ENCODE measurements at places on chromosomes 1 and 21.

DNA sequence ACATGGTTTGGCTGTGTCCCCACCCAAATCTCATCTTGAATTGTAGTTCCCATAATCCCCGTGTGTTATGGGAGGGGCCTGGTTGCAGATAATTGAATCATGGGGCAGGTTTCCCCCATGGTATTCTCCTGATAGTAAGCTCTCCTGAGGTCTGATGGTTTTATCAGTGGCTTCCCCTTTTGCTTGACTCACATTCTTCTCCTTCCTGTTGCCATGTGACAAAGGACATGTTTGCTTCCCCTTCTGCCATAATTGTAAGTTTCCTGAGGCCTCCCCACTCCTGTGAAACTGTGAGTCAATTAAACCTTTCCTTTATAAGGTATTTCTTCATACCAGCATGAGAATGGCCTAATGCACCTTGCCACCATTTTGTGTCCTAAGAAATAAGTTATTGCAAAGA is 415.0 kb downstream of the COL11A1 start:
- no peak for DNase-seq

GRCh38 chr1:119081700-119082099 is 58.8 kb downstream of the WARS2 start:
- no peak for DNase-seq

- no peak for DNase-seq
Measured at GRCh38 chr1:205321959-205322283, 376 bp upstream of the NUAK2 start.

DNA sequence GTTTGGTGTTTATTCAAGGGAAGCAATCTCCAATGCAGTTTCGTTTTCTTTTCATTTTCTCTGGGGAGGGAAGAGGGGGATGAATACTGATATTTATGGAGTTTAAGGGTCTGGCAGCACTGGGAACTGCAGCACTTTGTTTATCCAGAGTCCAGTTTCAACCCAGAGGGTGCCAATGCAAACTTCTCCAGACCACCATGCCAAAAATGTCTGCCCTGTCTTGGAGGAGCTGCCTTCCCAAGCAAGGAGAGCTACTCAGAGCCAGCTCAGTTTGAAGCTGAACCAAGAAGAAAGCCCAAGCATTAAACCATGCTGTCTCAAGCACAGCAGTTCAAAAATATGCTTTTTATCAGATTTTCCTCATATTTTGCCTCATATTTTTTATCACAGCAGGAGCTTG is 589.7 kb downstream of the LMO4 start:
- no peak for DNase-seq

DNA sequence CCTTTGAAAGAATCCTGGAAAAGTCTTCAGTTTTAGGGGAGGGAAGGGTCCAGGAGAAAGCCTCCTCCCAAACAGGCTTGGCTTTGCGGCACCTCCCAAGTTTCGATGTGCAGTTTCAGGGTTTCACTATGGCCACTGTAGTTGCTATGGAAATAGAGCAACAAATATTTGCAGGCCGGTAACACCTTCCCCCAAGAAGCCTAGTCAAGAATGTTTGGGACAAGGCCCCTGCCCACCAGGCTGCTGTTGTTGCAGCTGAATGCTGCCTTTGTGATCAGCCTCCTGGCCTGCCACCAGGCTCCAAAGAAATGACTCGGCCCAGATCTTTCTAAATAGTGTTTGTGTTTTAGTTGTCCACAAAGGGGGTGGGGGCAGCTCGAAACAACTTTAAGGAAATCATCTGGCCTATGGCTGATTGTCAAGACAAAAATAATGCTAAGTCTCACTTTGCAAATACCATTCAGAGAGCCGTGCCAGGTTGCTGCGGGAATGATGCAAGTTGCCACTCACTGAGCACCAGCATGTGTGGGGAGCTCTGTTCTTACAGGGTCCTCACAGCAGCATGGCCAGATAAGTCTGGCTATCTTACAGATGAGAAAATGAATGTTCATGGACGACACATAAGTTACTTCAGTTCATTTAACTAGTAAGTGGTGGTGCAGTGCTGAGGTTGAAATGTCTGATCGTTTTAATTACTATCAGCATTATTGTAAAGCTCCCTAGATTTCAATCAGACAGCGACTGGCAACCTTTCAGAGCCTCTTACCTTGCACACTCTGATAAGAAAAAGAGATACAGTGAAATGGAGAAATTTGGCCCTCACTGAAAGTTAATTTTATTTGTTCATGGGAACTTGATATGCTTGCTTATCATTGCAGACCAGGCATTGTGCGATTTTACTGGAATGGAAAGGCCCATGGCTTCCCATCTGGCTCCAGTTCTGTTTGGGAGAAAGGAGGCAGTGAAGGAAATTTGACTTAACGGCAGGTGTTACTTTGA is 91.2 kb upstream of the JUN start:
- DNase-seq = peak; percentile 65

DNA sequence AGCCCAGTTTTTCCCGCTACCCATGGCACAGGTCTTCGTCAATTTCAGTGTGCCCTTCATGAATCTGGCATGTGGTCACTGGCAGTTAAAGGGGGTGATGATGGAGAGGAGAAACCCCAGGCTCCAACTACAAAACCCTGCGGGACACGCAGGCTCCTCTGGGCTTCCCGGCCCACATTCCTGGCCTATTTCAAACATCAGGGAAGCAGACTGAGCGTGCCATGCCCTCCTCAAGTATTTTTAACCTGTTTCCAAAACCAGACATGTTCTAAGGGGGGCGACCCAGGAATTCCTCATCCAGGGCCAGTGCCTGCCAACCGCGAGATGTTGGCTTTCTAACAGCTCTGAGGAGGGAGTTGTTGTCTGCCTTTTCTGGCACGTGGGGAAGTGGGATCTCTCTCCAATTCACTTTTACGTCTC is 85.1 kb downstream of the CAPZB start:
- DNase-seq = no peak

DNA sequence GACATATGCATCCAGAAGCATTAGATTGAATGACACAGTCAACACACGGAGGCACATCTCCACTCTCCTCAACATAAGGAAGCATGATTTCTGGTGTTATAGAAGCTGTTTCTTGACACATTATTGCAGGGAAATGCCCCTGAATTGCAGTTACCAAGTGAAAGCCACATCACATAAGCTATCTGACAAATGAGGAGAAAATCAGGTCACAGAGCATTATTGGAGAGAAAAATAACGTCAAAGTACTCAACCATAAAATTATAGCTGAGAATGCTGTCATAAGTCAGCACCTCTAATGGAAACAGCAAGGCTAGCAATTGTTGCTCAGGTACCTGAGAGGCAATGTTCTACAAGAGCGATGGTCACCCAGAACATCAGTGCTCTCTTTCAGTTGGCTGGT is 169.9 kb upstream of the PALMD start:
- DNase-seq = no peak

GRCh38 chr1:204493984-204494280 is 673 bp downstream of the PIK3C2B start:
- no peak for DNase-seq

- no peak for DNase-seq
Measured at GRCh38 chr1:45275054-45275453, 51.6 kb upstream of the HPDL start.

DNA sequence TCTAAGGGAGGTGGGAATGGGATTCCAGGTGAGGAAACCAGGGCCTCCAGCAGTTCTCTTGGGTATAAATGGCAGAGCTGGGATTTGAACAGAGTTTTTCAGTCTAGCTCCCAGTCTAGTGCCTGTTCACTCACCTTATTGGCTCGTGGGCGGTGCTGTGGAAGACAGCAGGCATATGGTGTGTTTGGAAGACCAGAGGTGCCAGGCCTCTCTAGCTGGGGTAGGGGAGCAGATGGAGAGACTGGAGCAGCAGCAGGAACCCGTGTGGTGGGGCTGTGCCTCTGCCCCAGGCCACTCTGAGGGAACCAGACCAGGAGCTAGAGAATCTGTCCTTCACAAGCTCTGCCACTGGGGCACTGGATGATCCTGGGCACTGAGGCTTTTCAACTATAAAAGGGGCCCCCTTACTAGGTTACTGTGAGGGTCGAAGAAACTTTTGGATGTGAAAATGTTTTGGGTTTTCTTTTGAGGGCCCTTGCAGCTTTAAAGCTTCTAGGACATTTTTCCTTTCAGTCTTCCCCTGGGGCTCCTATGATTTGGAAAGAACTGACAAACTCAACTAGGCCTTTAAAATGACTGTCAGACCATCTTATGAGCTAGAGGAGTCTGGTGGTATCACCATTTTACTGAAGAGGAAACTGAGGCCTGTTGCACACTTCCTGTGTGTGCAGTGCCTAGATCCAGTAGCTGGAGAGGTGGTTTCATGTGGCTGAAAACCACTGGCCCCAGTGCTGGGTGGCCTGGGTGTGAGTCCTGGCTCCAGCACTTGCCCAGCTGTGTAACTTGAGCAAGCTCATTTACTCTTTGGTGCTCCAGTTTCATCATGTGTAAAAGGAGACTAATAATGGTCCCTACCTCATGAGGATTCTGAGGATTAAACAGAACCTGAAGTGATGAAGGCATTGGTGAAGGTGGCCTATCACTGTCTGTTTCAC is 6.1 kb downstream of the DMRTB1 start:
- DNase-seq = no peak

DNA sequence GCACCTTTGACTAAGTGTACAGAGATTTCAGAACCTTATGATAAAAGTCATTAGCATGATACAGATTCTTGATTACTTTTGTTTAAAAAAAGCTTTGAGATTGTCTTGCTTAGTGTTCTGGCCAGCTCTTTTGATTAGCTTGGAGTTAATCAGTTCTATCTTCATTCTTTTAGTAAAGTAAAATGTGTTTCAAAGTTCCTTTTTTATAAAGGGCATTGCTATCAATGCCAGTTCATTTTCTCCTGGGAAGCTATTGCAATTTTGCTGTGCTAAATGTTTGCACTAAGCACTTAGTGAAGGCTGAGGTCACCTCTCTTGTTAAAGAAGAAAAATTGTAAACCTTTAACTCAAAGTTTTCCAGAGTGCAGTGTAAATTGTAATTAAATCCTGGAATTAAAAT is 946.7 kb upstream of the TMPRSS15 start:
- no peak for DNase-seq

GRCh38 chr1:196558411-196558810 is 49.8 kb downstream of the KCNT2 start:
- no peak for DNase-seq

- DNase-seq = no peak
Measured at GRCh38 chr1:210394281-210394821, 65.6 kb downstream of the HHAT start.

GRCh38 chr1:32622806-32623681 is 27.3 kb downstream of the ZBTB8OS start:
- DNase-seq = no peak

- no peak for DNase-seq
Measured at GRCh38 chr21:44949161-44949778, 9.4 kb downstream of the SLX9 start.

- DNase-seq = no peak
Measured at GRCh38 chr1:29786791-29787732, 550.7 kb downstream of the PTPRU start.

GRCh38 chr1:182332261-182333060 is 59.1 kb downstream of the GLUL start:
- DNase-seq = no peak

DNA sequence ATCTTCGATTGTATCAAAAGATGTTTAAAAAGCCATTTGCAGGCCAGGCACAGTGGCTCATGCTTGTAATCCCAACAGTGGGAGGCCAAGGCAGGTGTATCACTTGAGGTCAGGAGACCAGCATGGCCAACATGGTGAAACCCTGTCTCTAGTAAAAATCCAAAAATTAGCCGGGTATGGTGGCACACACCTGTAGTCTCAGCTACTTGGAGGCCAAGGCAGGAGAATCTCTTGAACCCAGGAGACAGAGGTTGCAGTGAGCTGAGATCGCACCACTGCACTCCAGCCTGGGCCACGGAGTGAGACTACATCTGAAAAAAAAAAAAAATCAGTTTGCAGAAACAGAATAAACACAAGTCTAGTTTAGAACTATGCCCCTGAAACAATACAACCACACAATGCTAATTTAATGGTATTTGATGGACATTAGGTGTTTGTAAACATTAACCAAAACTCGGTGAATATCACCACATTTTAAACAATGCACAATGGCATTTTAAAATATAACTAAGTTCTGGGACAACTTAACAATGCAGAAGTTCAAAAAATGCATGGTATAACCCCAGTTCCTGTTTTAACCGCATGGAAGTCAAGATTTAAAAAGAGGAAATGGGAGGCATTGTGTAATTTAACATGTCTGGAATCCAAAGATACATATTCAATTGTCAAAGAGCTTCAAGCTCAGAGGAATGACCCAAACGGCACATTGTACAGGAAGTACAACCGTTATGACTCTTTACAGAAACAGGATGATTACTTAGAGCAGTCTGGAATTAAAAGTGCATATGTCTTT is 7.1 kb upstream of the PTTG1IP start:
- DNase-seq = no peak

GRCh38 chr1:9805006-9805508 is 18.7 kb downstream of the CLSTN1 start:
- DNase-seq = no peak

DNA sequence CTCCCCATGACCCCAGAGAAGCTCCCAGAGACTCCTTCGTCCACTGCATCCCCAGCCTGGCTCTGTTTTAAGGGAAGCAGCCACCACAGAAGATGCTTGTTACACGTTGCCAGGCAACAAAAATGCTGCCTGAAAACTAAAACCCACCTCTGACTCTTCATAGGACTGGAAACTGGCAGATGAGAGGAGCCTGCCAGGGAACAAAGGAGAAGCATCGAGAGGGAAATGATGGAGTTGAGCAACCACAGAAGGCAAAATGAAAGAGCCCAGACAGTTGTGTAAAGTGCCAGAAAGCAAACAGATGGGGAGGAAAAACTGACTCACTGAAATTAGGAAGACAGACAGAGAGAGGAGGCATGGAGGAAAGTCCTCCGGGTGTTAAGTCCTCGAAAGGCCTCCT is 118.4 kb downstream of the KCNN3 start:
- no peak for DNase-seq

GRCh38 chr1:156162430-156163037 is 9.1 kb downstream of the SEMA4A start:
- no peak for DNase-seq

DNA sequence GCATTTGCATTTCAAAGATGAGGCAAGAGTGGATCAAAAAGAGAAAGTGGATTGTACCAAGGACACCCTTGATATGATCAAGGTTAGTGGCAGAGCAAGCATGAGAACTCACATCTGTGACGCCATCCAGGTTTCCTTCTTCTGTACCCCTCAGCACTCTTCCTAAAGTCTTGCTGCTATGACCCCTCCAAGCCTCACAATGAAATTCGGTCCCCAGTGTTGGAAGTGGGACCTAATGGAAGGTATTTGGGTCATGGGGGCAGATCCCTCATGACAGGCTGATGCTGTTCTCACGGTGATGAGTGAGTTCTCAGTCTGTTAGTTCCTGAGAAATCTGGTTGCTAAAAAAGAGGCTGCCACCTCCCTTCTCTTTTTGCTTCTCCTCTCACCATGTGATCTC is 86.4 kb downstream of the PGM1 start:
- no peak for DNase-seq

GRCh38 chr21:42427809-42428419 is 24.2 kb downstream of the UBASH3A start:
- no peak for DNase-seq

GRCh38 chr21:32929633-32930038 is 96.1 kb upstream of the OLIG2 start:
- DNase-seq = no peak

- DNase-seq = no peak
Measured at GRCh38 chr1:54978528-54979326, 1.7 kb upstream of the TMEM61 start.
